Stimulated activated CD8-positive, alpha-beta memory T cell treated with anti-CD3 and anti-CD28 coated beads, Interleukin-15, amount 100 ng/mL, for 48 hours (primary cell): ENCODE measurements at places on chromosomes 16 and 17.
A peak's percentile ranks its signal among the peaks of the same experiment; 100 is the strongest.

- DNase-seq = no peak
Observed at GRCh38 chr17:53321651-53322050, 501.1 kb upstream of the KIF2B start.

- DNase-seq = no peak
Observed at GRCh38 chr16:54519161-54519695, 232.6 kb upstream of the IRX3 start.

DNA sequence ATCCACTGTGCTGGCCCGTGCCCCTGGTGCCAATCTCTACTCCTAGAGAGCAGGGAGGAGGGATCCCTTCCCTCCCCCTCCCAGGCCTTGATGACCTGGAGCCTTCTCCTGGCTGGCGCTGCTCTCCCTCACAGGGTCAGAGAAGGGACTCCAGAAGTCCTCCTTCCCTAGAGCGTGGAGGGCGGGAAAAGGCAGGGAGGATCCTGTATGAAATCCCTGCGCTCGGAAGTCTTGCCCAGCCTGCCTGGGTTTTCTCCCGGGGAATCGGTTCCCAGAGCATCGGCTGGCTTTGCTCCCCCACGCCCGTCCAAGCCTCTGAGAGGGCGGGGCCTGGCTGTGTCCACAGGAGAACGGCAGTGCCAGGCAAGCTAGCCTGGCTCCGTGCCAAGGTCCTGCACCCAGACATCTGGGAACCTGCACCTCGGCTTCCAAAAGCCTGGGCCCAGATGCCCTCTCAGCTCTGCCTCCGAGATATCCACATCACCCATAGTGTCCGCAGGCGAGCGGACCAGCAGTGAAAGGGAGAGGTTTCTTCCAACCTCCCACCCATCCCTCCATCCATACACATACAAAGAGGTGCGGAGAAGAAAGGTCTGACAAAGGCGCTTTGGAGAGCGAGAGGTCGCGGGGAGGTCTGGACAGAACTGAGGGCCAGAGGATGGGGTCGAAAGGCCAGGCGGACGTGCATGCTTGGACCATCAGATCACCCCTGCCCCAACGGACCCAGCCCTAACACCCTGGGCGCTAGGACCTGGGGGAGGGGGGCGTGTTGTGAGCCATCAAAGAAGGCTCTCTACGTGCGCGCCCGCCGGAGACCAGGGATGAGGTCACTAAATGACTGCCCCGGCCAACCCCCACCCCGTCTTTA, 1.1 kb downstream of the MPP2 start:
- peak; percentile 22 for DNase-seq

DNA sequence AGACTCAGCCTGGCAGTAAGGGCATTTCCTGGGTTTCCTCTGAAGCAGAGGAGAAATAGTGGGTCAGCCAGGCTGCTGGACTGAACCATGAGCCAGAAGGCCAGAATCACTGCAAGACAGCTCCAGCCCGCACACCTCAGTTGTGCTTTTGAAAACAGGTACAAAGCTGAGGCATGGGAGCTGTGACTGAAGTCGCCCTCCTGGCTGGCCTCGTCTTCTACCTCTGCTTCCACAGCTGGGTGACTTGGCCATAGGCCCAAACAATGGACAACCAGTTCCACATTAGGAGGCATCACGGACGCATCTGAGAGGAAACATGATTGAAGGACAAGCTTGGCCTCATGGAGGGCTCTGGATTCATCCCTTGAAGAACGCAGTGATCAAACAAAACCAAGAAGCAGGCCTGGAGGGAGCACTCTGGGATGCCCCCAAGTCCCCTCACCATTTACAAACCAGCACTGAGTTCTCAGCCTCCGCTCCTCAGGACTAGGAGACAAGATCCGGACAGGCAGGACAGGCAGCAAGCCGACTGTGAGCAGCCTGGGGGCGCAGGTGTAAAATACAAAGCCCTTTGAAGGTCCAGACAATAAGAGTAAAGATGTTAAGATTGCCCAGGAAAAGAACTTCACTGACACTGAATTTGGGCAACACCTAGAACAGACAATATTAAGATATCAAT, 68.7 kb downstream of the N4BP1 start:
- DNase-seq = no peak

- DNase-seq = no peak
Observed at GRCh38 chr16:13808102-13808501, 111.9 kb upstream of the ERCC4 start.

DNA sequence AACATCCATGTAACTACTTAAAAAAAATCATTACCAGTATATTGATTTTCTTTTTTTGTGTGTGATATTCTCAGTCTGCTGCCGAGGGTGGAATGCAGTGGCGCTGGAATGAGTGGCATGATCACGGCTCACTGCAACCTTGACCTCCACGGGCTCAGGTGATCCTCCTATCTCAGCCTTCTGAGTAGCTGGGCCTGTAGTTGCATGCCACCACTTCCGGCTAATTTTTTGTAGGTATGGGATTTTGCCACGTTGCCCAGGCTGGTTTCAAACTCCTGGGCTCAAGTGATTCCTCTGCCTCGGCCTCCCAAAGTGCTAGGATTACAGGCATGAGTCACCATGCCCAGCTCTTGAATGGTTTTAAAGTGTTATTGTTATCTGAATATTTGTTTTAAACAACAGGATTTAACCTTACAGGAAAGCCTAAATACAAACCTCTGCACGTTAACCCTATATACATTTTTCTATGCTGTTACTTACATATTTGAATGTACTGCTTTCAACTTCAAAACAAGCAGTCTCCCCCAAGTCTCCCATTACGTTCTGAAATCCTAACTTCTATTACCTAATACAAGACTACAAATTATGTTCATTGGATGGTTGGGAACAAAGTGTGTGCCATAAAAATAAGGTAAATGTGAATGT, 61.7 kb downstream of the KPNA2 start:
- no peak for DNase-seq

- DNase-seq = no peak
Observed at GRCh38 chr17:7888184-7888920, at the start of gene CHD3. TSS of gene CHD3 (plus strand) at chr17:7888789. CDS start at chr17:7889001, 212 bp downstream.

DNA sequence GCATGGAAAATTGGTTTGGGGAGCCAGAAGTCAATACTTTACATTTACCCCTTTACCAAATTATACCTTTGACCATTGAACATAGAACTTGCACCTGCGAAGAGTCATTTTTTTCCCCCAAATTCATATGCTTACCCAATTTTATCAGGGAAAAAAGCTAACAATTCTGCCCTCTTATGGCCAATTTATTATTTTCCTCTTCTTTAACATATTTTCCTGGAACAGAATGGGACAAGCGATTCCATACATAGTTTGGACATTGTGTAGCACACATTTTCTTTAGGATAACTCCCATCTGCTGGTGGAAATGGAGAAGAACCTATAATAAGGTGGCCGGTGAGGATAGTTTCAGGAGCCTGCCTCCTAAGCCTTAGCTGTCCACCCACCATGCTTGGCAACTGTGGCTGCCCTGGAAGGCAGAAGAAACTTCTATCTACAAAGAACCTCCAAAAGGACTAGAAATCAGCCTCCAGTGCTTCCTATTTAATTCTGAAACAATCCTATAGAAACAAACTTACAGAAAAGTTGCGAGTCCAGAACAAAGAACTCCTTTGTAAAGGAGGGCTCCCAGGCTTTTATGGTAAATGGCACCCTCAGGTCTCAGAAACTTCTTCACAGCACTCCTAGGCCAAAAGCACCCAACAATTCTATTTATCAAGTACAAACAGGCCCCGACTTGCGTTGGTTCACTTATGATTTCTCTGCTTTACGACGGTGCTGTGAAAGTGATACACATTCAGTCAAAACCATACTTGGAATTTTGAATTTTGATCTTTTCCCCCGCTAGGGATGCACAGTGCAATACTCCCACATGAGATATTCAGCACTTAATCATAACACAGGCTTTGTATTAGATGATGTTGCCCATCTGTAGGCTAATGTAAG, 64.1 kb upstream of the CACNG4 start:
- no peak for DNase-seq

DNA sequence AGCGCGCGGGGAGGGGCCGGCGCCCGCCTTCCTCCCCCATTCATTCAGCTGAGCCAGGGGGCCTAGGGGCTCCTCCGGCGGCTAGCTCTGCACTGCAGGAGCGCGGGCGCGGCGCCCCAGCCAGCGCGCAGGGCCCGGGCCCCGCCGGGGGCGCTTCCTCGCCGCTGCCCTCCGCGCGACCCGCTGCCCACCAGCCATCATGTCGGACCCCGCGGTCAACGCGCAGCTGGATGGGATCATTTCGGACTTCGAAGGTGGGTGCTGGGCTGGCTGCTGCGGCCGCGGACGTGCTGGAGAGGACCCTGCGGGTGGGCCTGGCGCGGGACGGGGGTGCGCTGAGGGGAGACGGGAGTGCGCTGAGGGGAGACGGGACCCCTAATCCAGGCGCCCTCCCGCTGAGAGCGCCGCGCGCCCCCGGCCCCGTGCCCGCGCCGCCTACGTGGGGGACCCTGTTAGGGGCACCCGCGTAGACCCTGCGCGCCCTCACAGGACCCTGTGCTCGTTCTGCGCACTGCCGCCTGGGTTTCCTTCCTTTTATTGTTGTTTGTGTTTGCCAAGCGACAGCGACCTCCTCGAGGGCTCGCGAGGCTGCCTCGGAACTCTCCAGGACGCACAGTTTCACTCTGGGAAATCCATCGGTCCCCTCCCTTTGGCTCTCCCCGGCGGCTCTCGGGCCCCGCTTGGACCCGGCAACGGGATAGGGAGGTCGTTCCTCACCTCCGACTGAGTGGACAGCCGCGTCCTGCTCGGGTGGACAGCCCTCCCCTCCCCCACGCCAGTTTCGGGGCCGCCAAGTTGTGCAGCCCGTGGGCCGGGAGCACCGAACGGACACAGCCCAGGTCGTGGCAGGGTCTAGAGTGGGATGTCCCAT, 232.8 kb downstream of the SEC14L1 start:
- no peak for DNase-seq

DNA sequence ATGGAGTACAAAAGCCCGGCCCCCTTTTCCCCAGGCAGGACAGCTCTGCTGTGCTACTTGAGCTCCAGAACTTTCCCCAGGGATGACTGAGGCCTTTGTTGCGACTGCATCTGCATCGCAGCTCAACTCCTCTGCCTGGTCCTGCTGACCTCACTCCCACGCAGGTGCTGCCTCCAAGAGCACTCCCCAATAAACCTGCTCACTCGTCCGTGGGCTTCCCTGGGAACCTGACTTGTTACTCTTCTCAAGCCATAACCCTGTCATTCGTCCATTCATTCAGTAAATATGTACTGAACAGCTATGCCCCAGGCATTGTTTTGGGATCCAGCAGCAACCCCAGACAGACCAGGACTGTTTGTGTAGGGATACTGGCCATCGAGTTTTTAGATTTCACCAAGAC, 11.6 kb upstream of the RMI2 start:
- DNase-seq = no peak

DNA sequence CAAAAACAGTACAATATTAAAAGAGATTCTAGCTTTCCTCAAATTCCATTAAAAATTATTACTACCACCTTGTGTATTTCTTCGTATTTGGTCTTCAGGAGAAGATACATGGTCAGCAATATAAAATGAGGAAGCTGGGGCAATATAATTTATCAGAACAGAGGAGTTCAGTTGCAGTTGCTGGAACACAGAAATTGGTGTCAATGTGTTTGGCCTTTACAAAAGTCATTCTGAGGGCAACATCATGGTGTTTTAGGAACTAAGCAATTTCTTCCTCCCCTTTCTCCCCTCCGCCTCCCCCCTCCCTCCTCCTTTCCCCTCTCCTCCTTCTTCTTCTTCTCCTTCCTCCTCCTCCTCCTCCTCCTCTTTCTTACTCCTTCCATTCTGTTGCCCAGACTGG, 102.1 kb downstream of the YPEL2 start:
- no peak for DNase-seq

DNA sequence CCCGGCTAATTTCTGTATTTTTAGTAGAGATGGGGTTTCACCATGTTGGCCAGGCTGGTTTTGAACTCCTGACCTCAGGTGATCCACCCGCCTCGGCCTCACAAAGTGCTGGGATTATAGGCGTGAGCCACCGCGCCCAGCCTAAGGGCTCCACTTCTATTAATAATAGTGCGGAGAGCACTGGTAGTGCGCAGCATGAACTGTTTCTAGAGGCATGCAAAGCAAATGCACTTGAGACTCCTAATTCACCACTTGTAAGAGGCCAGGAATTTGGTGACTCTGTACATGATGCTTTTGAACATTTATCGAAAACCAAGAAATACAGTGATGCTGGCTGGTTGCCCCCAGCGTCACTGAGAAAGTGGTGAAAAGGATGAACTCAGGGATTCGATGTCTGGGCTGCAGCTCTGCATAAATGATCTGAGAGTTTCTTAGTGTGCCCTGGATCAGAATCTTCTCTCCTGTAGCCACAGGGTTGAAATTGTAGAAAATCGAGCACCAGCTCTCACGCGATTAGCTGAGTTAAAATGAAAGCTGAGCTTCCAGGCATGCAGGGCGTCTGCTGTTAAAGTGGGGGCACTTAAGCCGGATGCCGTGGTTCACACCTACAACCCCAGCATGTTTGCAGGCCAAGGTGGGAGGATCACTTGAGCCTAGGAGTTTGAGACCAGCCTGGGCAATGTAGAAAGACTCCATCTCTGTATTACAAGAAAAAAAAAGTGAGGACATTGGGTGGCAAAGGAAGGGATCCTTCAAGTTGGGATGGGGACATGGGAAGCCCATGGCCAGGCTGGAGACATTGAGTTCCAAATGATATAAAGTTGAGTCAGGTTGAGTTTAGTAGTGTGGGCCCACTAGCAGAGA, 4.8 kb downstream of the RNF213 start:
- DNase-seq = peak; percentile 65

GRCh38 chr16:4591706-4592470, 22.8 kb downstream of the UBALD1 start:
- DNase-seq = no peak

- no peak for DNase-seq
Observed at GRCh38 chr17:1727876-1728630, 3.5 kb downstream of the WDR81 start.

- DNase-seq = peak; percentile 27
Observed at GRCh38 chr17:78925234-78925633, at the start of gene TIMP2. TSS of gene TIMP2 (minus strand) at chr17:78925387. CDS start at chr17:78925088, 299 bp downstream.

GRCh38 chr17:49290690-49291359, 60.2 kb upstream of the PHOSPHO1 start:
- no peak for DNase-seq

DNA sequence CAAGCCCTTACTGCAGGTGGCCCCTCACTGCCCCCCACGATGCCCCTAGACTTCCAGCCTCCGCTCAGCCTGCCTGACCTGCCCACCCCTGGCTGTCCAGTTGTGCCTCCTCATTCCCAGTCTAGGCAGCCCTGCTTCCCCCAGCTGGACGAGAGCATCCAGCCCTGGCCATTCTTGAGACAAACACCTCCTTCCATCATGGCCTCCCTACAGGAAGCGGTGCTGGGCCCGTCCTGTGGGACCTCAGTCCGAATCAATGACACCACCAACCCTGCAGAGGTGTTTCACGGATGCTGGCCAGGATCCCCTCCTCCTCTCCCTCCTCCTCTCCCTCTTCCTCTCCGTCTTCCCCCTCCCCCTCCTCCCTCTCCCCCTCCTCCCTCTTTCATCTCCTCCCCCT, 28.3 kb downstream of the CCDC40 start:
- no peak for DNase-seq

DNA sequence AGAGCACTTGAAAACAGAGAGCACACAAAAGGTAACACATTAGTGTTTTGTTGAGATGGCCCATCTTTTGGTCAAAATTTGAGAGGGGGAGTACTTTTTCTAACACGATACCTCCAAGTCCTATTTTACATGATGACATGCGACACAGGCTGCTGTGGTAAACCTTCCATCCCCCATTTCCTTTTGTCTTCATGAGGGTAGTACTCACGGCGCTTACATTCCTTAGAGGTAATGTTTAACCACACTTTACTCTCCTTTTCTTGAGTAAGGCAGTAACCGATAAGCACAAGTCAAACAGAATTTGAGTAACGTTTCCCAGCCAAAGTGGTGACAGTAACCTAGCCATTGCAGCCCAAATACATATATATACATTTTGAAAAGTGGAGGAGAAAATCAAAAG, 35.8 kb upstream of the PITPNM3 start:
- DNase-seq = no peak
